ENCODE measurements at places on chromosomes 5 and 9.

GRCh38 chr9:37336150-37336549 lies 86.3 kb upstream of the GRHPR start:
- no peak for DNase-seq

GRCh38 chr5:34926318-34926888 lies 3.0 kb upstream of the DNAJC21 start:
- DNase-seq, result no peak

DNA sequence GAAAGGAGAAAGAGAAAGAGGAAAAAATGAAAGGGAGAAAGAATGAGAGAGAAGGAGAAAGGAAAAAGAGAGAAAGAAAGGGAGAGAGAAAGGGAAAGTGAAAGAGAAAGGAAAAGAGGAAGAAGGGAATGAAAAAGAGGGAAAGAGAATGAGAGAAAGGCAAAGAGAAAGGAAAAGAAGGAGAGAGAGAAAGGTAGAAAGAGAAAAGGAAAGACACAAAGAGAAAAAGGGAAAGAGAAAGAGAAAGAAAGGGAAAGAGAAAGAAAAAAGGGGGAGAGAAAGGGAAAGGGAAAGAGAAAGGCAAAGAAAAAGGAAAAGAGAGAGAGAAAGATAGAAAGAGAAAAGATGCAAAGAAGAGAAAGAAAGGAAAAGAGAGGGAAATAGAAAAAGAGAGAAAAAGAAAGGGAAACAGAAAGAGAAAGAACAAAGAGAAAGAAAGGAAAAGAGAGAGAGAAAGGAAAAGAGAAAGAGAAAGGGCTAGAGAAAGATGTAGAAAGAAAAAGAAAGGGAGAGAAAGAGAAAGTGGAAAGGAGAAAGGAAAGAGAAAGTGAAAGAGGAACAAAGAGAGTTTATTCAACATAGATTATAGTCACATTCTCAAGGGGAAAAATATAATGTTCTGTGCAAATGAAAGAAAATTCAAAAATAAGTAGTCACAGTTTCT lies 165.2 kb downstream of the TMEM38B start:
- DNase-seq, result no peak

DNA sequence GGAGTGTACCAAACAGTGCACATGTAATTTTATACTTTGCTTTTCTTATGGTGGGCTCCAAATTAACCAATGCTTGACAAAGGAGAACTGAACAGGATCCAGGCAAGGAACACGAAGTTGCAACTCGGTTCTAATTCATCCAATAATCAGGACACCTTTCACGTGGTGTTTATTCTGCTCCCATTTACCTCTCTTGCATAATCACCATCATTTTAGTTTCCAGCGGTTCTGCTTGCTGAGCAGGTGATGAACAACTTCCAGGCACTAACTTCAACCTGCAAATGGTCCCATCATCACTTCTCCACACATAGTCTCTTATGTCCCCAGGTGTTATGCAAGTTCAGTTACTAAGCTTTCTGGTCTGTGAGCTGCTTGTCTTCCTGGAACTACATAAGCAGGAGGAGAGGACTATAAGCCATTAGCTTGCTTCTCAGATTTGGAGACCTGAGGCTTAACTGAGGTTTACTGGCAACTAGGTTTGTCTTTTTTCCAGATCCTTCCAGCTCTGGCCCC lies 326.8 kb upstream of the SLC30A5 start:
- no peak for DNase-seq

DNA sequence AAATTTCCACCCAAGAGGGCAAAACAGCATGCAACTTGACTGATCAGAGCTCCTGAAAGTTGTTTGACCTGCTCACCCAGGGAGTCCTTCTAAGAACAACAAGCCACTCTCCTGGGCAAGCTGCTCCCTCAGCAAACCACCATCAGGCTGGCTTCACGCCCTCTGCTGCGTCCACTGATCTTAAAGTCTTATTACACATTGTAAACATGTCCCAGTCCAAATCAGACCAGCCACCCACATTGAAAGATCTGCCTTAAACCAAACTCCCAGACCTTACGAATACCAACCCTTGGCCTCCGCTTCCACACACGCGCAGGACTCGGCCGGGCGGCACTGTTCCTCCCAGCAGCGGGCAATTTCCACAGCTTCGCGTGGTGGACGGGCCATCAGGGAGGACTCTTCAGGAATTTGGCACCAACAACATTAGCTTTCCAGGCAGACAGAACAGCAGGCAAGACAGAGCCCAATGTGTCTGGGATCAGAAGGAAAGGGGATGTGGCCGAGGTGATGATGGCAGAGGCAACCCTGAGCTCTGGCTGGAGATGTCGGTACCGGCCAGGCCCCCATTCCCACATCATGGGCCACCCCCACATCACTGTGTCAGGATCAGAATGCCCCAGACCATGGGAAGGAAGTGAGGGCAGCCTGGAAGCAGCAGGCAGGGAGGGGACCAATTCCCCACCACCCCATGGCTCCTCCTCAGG lies 56.8 kb downstream of the SEMA4D start:
- DNase-seq, result no peak

DNA sequence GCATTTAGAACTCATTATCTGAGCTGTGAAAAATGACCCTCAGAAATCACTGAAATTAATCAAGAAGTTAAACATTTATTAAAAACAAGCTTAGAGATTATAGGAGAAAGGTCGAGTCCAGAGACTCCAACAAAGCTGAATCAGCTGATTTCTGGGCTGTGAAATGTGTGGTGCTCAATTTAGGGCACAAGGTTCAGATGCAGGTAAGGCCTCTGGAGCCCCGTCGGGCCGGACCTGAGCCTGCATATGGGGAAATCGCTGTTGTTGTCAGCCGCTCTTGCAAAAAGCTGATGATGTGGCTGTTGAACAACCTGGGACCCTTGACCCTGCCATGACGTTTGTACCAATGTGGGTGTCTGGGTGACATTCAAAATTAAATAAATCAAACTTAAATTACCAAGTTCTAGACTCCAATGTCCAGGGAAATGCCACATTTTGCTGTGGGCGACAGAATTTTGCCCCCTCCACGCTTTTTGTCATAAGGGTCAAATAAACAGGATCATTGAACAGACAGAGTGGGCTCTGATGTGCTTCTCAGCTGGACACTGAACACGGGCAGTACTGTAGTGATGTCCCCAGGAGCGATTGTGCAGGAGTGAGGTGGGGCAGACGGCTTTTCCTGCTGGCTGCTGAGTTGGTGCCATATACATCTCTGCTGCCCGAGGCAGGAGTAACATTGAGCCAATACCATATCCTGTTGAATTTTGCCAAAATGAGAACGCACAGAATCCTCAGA lies 27.2 kb upstream of the FBP1 start:
- DNase-seq, result no peak

DNA sequence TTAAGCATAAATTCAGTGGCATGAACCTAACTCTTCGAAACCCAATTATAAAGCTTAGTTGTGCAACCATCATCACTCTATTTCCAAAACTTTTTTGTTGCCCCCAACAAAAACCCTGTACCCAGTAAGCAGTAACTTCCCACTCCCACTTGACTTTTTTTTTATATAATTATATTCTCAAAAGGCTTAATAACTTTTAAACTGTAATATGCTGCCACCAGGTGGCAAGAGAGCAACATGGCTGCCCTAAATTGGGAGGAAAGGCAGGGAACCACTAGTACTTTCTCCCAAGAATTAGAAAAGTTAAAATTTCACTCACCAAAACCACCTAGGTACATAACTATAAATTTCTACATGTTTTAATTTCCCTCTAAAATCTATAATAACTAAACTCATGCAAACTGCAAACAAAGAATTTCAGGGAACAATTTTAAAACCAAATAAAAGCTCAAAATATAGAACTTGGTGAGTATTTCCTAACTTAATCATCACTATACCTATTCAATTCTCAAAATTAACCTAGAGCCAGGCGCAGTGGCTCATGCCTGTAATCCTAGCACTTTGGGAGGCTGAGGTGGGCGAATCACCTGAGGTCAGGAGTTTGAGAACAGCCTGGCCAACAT lies 50.2 kb upstream of the RNF38 start:
- peak; percentile 38 for DNase-seq

- no peak for DNase-seq
Measured at GRCh38 chr5:56659971-56660370, 155.4 kb upstream of the MAP3K1 start.

DNA sequence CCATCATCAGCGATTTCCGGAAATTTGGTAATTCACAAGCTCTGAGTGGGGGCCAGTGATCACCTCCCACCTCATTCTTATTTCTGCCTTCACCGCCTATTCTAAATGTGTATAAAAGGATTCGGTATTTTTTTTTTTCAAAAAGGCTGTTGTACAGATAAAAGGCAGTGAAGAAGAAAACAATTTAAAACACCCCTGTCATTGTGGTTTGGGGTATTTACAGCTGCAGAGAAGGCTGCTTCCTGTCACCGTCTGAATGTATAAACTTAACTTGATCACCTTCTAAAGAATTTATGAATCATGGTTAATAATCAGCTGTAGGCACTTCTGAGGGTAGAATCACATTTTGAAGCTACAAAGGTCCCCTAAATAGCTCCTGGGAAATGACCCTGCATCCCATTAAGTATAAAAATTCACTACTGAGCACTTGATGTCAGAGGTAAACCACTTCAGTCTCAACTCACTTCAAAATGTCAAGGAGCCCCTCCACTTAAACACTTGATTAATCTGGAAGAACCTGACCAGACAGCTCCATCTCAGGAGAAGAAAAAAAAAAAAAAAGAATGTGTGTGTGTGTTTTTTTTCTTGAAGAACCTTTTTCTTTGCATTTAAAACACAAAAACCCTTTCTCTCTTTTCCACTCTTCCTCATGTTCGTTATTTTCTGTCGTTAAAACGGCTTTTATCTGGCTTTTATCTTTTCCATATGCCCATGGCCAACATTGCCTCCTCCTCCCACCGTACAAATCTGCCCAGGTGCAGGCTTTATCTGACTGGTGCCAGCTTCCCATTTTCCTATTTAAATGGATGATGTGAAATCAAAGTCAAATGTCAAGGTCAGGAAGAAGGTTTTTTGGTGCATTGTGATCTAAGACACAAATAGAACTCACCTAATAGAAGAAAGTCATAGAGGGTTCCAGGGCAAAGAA lies 291.2 kb downstream of the IRX1 start:
- no peak for DNase-seq

GRCh38 chr5:168117469-168117868 lies 174.0 kb upstream of the WWC1 start:
- DNase-seq, result no peak

- no peak for DNase-seq
Measured at GRCh38 chr9:109556061-109556460, 58.0 kb upstream of the PTPN3 start.

GRCh38 chr5:37839407-37840052 lies at the start of gene GDNF:
Gene GDNF (minus strand): TSS chr5:37840041. CDS start chr5:37834796, 5,245 bp downstream.
- peak; percentile 80 for DNase-seq

- peak; percentile 67 for DNase-seq
Measured at GRCh38 chr5:57804007-57804444, 321.4 kb upstream of the ACTBL2 start.

DNA sequence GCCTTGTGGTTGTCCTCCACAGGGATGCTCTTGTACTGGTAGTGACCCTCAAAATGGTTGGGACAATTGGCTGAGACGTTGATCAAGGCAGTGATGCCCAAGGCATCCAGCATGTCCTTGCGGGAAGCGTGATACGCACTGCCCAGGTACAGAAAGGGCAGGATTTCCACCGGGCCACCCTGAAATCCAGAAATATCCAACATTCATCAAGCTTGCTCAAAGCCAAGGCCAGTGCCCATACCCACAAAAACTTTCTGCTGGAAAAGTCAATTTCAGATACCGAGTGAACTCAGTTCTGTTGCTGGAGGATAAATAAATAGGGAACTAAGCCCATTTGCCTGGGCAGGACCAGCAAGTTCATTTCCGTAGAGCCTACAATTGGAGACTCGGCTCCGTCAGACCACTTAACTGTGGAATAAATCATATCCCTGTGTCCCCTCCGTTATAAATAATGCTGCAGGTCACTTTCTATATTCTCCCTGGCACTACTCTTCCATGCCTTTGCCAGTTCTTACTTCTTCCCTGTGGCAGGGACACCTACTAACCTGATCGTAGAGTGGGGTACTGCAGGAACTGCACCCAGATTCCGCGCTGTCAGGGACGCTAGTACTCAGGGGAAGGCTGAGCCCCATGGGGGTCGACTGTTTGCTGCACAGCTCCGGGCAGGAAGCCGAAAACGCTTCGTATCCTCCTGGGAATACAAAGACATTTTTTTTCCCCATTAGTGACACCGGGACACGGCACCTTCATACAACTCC lies 1.2 kb downstream of the DUSP1 start:
- peak; percentile 49 for DNase-seq

GRCh38 chr9:132044176-132044875 lies 35.3 kb downstream of the MED27 start:
- DNase-seq, result no peak

- no peak for DNase-seq
Measured at GRCh38 chr9:134172198-134173126, 8.1 kb upstream of the RNU6ATAC start.

GRCh38 chr5:58066076-58066475 lies 393.8 kb downstream of the PLK2 start:
- no peak for DNase-seq

GRCh38 chr9:97558701-97559101 lies 57.2 kb downstream of the TMOD1 start:
- DNase-seq, result no peak

DNA sequence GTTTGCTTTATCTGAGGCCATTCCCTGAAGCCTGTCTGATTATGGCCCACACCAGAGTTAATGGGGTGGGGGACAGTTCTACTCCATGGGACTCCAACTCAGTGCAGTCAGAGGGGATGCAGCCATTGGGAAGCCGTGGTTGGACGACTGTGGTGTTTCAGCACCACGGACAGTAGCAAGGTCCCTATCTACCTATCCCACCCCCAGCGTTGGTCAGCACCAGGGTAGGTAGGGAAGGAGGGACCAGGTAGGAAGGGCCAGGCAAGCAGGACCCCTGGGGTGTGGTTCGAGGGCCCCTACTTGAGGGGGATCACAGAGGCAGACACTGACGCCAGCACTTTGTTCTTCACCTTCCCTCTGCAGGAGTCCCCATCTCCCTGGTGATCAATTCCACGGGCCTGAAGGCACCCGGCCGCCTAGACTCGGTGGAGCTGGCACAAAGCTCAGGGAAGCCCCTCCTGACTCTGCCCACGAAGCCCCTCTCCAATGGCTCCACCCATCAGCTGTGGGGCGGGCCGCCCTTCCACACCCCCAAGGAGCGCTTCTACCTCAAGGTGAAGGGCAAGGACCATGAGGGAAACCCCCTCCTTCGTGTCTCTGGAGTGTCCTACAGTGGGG lies 33.2 kb downstream of the HMCN2 start:
- no peak for DNase-seq

DNA sequence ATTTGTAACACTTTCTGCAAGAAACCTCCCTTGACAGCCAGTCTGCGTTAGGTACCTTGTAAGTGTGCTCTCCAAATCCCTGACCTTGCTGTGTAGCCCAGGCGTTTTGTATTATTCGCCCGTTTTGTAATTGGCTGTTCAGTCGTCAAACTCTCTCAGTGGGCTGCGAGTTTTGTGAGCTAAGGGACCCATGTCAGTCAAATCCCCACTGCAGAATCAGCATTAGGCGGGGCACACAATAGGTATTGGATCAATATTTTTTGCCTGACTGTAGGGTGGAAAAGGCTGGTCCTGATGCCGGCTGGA lies 665 bp downstream of the DNAJC18 start:
- no peak for DNase-seq
